ENCODE measurements at places on chromosomes 2 and 18.

GRCh38 chr2:212732860-212733259, 194.3 kb upstream of the ERBB4 start:
- DNase-seq: no peak

DNA sequence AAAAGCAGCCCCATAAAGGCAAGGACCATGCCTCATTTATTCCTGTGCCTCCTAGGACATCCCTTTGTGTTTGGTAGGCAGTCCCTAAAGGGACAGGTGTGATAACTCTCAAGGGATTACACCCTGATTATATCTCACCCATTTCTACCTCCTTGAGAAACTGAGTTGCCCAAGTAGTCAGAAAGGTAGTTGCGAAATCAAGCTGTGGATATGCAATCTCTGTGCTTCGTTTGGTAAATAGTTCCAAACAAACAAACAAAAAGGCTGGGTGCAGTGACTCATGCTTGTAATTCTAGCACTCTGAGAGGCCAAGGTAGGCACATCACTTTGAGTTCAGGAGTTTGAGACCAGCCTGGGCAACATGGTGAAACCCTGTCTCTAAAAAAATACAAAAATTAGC, 100.2 kb upstream of the ARL5A start:
- DNase-seq: no peak

DNA sequence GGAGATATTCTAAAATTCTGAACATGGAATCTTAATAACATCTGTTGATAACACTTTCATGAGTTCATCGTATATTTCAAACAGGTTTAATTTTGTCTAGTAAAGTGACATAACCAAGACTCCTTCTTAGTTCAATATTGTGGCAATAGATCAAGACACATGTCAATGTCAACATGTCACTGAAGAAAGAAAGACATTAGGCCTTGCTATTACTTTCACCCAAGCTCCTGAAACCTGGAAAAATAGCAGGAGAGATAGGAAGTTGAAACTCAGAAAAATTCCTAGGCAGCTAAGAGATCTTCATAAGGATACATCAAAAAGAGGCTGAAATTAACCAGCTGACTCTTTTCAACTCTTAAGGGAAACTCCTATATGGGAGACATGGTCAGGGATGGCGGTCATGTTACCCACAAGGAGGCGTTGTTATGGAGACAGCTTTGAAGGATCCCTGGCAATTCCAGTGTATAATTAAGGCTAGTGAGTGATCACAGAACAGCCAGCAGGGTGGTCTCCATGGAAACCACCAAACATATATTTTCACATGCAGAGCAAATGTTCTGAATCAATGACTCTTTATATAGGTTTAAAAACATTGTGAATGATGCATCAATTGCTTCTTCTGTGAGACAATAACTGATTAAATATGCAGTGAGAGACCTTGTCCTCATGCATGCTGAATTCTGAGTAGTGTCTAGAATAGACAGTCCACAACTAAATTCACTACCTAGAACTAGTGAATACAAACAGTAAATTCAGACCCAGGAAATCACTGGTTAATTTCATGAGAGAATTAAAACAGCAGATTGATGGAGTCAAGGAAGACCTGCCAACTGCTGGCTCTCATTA, 115.3 kb upstream of the RIOK3 start:
- no peak for DNase-seq

DNA sequence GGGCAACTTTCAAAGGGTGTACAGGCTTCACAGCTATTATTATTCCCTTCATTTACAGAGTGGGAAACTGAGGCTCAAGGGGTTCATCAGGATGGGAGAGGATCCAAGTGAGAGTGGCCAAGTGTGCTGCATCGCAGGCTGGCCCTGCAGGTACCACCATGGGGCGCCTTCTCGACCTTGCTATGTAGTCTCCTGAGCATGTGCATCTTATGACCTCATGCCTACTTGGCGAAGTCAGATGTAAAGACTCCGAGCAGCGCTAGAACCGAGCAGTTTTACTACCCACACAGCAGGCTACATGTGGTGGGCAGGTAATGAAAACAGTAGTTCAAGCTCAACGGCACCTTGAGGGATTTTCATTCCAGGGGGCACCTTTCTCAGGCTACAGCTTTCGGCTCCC, 42.0 kb downstream of the TFCP2L1 start:
- DNase-seq: no peak

- DNase-seq: no peak
Observed at GRCh38 chr2:70988151-70988550, 6.5 kb downstream of the TEX261 start.

- DNase-seq: no peak
Observed at GRCh38 chr2:37816686-37817085, 108.4 kb upstream of the RMDN2 start.

GRCh38 chr18:45046961-45047360, 366.3 kb downstream of the SETBP1 start:
- no peak for DNase-seq

- DNase-seq: no peak
Observed at GRCh38 chr2:124026503-124026902, 1.4 kb downstream of the CNTNAP5 start.

DNA sequence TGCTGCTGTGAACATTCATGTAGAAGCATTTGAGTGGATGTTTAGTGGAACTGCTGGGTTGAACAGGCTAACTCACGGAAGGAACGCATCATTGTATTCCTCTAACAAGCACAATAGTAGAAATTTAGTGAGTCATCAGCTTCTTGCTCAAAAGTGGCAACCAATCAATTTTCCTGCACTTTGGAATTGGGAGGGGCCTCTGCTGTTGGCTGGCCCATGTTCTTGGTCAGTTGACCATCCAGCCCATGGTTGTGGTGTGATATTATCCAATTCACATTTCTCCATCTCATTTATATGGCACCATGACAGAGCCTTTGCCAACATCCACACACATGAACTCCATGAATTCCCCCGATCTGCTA, 95.0 kb downstream of the TNFRSF11A start:
- DNase-seq: peak; percentile 12

- no peak for DNase-seq
Observed at GRCh38 chr18:43934322-43934721, 657.0 kb upstream of the SYT4 start.

- DNase-seq: no peak
Observed at GRCh38 chr18:23981369-23981980, 33.1 kb upstream of the TTC39C start.

DNA sequence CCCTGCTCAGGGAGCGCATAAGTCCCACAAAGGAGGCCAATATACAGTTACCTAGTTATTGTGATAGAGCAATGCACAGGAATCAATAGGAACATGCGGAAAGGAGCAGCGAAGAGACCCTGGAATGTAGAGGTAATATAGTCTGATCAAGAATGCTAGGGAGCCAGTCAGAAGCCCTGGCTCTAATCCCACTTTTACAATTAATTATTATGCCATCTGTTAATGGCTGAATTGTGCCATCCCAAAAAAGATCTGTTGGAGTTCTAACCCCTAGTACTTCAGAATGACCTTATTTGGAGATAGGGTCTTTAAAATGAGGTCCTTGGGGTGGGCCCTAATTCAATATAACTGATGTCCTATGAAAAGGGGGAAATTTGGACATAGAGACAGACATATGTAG, 7.7 kb upstream of the SPATS2L start:
- DNase-seq: no peak

GRCh38 chr2:231318436-231318835, 77.1 kb upstream of the B3GNT7 start:
- no peak for DNase-seq

- DNase-seq: no peak
Observed at GRCh38 chr2:113133704-113134598, 6.6 kb downstream of the IL1RN start.

- DNase-seq: peak; percentile 30
Observed at GRCh38 chr2:163664610-163665009, 71.2 kb downstream of the FIGN start.

DNA sequence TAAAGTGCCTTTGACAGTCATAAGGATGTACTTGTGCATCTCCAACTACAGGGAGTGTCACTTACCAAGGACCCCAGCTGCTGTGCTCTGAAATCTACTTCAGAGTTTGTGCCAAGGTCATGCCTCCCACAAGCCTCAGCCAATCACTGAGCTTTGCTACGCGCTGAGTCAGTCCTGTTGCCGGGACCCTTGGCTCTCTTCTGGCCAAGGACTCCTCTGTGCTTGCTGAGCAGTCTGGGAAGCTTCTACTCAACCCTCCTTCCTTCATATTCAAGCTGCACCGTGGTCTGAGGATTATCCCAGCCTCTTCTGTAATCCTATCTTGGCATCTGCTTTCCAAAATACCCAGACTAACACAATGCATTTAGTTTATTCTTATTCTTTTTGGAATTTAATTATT, 398.9 kb upstream of the FANCL start:
- DNase-seq: no peak

- no peak for DNase-seq
Observed at GRCh38 chr18:48020337-48021250, 90.1 kb upstream of the SMAD2 start.

GRCh38 chr2:62724106-62724505, 18.6 kb downstream of the EHBP1 start:
- no peak for DNase-seq

DNA sequence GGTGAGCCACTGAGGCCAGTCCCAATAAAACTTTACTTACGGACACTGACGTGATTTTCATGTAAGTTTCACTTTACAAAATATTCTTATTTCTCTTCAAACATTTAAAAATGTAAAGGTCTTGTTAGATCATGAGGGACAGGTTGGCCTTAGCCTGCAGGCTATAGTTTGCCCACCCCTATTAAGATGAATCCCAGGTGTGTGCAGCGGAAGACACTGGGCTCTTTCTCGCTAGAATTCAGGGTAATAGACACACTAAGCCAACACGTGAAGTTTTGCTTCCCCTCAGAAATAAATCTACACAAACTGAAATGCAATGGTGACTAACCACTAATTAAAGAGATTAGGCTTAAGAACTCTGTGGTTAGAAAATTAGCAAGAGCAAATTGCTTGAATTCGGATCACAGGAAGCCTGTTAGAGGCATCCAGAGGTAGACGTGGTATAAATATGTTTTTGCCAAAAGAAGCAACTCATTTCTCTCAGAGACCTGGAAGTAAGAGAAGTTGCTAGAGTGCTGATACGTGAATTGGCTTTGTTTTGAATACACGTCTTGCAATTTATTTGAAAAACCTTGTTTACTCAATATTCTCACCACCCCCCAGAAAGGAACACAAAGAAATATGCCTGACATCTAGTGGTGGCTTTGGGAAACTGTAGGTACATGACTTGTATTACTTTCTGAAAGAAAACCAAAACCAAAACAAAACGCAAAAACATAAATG, 151.6 kb downstream of the DTNB start:
- peak; percentile 35 for DNase-seq

DNA sequence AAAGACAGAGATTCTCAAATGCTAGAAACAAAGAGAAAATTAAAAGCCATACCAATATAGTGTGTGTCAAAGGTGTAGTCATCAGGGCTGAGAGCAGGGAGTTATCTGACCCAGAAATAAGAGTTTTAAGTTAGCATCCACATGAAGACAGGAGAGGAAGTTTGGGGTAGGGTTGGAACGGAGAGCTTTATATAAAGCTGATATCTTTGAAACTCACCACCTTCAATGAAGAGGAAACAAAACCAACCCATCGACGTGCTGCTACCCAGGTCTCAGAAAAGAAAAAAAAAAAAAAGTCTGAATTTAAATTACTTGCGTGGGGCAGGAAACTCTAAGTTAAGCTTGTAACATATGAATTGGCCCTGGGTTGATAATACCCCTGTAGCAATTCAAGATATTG, 42.4 kb downstream of the ARL4C start:
- DNase-seq: no peak

- DNase-seq: no peak
Observed at GRCh38 chr2:174575124-174575776, 22.4 kb downstream of the WIPF1 start.

DNA sequence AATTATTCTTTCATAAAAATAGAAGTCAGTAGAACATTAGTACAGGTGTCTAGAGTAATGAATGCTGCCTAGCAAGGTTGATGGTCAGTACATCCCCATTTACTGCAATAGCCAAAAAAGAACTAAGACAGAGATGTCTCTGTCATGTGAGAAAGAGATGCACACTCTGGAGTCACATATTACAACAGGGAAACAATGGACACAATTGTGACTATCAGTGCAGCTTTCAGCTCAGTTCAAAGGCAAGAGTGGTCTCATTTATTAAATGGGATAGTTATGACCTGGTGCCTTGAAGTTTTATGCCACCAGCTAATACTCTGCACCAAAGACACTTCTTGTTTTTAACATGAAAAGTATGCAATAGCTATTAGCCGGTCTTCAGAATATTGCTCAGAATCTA, 194.9 kb upstream of the CHAC2 start:
- DNase-seq: no peak

Measured in AG08396 (cell line).